ENCODE measurements at places on chromosomes 7 and 10. TPM values are rescaled to one million over a fixed set of nuclear protein-coding genes. Genes with fewer than 3 reads are reported as not detected.

Gene LRIT2
- total RNA-seq, result not detected

Gene TUBAL3
- total RNA-seq, result not detected

Gene TLX1
- total RNA-seq, result not detected

Gene VPS37D
- total RNA-seq, result 5.0 TPM

Gene FGFBP3
- total RNA-seq, result 3.7 TPM

Gene VWDE
- not detected for total RNA-seq

Gene CYP2W1
- total RNA-seq, result not detected
